ENCODE measurements at places on chromosomes 4 and X.

DNA sequence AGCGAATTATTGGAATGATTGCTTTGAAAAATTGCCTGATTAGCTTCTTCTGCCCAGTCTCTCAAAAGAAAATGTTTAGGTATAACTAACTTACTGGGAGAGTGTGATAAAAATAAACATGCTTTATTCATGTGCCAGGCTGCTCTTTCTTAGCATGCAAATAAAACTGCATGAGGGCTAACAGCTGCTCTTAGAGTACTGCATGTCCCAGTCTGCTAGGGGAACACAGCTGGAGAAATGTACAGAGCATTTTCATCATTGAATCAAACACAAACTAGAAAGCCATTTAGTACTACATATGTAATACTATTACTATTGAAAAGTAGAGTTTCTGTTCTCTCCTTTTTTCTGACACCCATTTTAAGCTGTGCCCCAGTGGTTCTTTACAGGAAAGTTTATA lies 726.0 kb downstream of the GRID2 start:
- no peak for DNase-seq

GRCh38 chr4:109511414-109511813 lies 48.6 kb upstream of the MCUB start:
- no peak for DNase-seq

DNA sequence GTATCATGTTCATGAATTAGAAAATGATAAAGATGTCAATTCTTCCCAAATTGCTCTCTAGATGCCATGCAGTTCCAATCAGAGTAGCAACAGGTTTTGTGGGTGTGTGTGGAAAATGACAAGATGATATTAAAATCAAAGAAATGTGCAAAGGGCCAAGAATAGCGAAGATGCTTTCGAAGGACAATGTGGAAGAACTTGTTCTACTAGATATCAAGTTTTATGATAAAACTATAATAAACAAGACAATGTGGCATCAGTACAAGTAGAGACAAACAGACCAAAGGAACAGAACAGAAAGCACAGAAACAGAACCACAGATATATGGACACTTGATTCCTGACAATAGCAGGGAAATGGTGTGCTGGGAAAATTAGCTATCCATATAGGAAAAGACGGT lies 9.0 kb downstream of the TAB3 start:
- DNase-seq: no peak

DNA sequence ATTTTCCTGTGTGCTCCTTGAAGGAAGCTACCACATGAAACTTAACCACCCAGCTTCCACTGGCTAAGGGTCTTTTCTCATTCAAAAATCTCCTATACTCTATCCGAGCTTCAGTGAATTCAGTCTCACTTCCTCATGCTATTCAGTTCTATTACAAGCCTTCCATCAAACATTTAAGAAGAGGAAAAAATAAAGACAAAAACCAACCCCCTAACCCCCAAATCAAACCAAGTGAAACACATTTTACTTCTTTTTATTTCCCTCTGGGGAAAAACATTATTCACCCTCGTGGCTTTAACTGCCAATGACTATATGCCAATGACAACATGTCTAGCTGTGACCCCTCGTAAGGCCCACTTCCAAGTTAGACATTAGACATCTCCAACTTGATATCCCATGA lies 16.2 kb upstream of the WDR19 start:
- no peak for DNase-seq

GRCh38 chr4:71287305-71287704 lies 51.5 kb upstream of the SLC4A4 start:
- no peak for DNase-seq

DNA sequence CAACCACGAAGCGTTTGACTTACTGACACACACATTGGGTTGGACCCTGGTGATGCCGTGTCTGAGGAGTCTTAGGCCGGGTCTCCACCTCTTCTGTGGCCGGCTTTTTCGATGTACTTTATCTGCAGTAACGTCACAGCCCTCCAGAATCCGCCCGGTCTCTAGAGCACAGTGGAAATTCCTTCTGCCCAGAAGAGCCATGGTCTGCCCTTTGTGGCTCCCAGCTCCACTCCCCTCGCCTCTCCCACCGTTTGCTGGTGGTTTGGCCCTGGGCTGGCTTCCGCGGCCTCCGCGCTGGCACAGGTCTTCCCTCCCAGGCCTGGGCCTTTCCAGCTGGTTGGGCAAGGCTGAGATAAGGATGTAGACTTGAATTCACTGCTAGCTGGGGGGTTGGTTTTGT lies 4.3 kb downstream of the MAEA start:
- no peak for DNase-seq

DNA sequence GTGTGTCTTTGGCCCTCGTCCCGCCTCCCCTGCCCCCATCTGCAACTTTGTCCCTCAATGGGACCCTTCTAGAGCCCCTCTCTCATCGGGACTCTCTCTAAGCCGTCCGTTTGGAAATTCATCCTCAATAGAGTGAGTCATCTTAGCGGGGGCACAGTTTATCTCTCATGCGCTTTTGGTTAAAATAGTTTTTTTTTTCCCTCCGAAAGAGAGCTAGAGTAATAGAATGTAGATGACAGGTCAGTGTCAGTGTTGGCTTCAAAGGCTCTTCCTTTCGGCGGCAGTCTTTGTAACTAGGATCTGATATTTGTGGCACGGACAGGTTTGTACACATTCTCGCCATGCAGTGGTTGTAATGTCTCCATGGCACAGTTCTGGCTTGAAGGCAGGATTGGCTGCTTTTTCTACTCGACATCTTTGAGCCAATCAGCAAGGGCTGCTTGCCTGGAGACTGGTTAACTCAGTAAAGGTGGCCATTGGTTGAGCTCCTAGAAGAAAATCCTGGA lies 989 bp downstream of the N4BP2 start:
- peak; percentile 28 for DNase-seq

DNA sequence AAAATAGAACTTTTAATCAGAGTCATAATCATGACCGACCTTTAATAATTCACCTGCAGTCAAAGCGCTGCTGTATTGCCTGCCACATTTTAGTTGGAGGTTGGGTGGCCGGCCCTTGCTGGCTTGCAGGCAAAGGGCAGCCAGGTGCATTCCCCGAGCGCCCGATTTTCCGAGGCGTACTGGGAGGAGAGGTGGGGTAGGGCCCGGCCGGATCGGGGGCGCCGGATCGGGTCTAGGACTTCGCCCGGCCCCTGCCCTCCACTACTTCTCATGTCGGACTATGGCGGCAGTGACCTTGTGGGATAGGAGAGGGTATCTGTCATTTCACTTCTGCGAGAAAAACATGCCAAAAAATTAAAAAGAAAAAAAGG lies 2.5 kb upstream of the RS1 start:
- peak; percentile 2 for DNase-seq

GRCh38 chr4:86089781-86090323 lies 270.0 kb downstream of the MAPK10 start:
- no peak for DNase-seq

DNA sequence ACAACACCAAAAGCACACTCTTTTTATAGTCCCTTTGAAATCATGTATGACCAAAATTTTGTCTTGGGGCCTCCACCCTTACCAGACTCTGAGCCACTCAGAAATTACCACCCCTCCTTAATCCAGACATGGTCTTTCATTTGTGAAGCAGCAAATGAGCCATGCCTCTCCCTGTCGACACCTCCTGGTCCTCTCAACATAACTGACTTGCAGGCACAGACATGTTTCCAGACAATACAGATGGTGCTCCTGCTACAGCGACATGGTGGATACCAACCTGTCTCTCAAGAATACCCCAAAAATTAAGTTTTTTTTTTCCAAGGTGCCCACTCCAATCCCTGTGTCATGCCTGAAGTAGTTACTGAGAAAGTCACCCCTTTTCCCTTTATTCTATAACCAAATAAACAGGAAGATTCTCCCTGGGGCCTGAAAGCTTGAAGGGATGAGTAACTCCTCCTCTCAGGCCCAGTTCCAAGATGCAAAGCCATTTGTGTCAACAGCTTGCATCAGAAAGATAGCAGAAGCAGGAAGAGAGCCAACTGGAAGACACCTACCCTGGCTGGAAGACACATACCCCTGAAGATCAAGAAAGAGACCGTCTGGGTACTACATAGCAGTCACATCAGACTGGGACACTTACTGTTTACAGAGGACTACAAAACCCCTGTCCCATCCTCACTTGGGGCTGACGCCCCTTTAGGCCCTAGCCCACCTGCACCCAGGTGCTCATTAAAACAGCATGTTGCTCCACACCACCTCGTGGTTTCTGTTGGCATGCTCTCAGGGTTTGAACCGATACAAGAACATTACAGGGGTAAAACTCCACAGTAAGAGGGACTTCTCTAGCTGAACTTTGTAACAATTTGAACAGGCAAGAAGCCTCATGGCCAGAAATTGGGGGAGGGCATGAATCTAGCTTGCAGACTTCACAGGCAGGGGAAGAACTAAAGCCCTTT lies 5.5 kb upstream of the UGT2B17 start:
- no peak for DNase-seq

GRCh38 chr4:27429364-27429871 lies 568.8 kb downstream of the STIM2 start:
- no peak for DNase-seq

GRCh38 chr4:46945062-46945461 lies 36.0 kb upstream of the COX7B2 start:
- no peak for DNase-seq

DNA sequence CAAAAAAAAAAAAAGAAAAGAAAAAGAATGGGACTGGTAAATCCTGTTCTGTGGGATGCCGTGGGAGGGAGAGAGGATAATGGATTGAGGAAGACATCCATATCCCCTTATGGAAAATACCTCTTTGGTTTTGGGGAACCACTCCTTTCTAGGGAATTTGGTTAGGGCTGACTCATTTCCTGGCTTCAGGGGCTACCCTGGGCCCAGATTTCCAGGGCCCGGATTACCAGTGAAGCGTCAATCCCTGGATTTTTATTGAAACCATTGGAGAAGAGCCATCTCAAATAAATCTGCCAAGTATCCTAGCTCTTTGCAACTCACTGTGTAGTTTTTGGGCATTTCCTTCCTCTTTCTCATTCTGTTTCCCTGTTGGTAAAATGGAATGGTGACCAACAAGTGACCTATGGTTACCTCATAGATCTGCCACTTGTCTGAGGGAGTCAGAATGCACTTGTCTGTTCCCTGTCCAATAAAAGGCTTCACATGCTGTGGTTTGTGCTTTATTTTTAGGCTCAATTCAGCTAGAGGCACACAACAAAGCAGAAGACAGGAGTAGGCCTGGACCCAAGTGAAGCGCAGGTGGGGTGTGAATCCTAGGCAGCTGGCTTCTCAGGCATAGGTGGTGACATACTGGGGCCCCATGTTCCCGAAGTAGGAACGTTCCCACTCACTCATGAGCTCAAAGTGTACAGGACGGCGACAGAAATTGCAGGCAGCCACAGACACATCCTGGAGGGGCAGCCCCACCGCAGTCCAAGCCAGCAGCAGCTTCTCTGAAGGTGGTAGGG lies 8.6 kb downstream of the APEX2 start:
- no peak for DNase-seq

- peak; percentile 37 for DNase-seq
Measured at GRCh38 chrX:130086447-130087206, 23.7 kb downstream of the ELF4 start.

- no peak for DNase-seq
Measured at GRCh38 chrX:45830343-45830742, 629.7 kb upstream of the DIPK2B start.

DNA sequence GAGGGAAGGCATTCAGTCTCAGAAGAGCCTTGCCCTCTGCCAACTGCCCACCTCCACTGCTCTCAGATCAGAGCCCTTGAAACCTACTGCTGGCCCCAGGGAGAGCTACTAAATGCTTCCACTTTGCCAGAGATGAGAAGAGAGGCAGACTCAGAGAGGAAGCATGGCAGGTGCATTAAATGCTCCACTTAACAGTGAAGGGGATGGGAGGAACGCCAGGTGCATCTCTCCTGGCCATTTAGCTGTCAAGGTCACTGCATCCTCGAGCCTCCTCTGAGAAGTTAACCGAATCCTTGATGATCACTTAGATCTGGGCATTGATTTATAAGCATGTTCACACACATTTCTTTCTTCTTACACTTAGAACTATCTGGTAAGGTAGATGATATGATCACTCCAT lies 15.0 kb downstream of the TRPC5 start:
- DNase-seq: no peak

DNA sequence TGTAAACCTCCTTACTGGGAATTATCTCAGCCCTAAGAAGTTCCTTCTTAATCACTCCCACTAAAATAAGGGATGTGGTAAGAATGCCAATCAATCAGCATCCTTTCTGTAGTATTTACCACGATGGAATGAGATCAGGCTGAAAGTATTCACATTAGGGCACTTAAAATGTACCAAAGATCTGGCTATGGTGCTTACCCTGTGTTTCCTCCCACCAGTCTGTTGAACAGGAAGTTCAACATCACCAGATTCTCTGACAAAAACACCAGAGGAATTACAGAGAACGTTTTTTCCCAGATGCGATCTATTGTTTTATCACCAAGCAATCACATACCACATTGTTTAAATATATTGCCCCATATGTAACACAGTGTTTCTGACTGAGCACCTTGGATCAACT lies 2.1 kb upstream of the CLCN3 start:
- no peak for DNase-seq

DNA sequence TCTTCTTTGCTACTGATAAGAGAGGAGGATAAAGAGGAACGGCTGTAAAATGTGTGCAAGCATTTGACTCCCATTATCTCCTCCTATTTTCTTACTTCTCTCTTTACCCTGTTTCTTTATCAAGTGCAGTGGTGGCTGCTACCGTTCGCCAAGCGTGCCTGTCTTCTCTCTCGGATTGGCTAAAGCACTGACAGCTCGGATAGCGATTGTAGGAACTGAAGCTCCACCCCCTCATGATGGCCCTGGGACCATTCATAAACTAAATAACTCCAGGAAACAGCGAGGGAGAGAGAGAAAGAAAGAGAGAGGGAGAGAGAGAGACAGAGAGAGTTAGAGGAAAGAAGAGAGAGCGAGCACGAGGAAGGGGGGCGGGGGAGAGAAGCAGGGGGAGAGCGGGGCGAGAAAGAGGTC lies 305 bp upstream of the MAB21L2 start:
- DNase-seq: no peak

DNA sequence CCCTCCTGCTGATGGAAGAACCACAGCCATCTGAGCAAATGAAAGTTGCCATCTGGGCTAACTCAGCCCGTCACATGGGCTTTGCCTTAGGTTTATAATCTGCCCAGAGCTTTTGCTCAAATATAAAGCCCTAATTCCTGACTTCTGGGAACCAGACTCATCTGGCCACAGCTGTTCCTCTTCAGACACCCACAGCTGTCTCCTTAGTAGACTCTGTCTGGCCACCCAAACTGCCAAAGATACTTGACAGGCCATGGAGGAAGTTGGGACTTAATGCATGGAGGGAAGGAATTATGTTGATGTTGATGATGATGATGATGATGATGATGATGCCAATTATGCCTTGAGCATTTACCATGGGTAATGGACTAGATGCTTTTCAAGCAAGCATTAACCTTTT lies 8.0 kb downstream of the LGI2 start:
- no peak for DNase-seq

Data from activated CD8-positive, alpha-beta memory T cell treated with anti-CD3 and anti-CD28 coated beads for 1 hour (primary cell).